ENCODE measurements at places on chromosomes 2 and 18. TPM values are rescaled to one million over a fixed set of nuclear protein-coding genes. Genes with fewer than 3 reads are reported as not detected.

Gene RGPD8
- 0.34 TPM for polyA plus RNA-seq

Gene NRBP1
- polyA plus RNA-seq = 51.9 TPM

Gene CFAP53
- polyA plus RNA-seq = 0.33 TPM

Gene HOXD12
- not detected for polyA plus RNA-seq

Gene PLA2R1
- polyA plus RNA-seq = 6.2 TPM

Gene HRH4
- not detected for polyA plus RNA-seq

Gene CYP26B1
- polyA plus RNA-seq = 2.2 TPM

Gene GATA6
- 0.41 TPM for polyA plus RNA-seq

Measured in esophagus (tissue), 2 donors.